Muscle of arm (tissue), 14 donors: ENCODE measurements at places on chromosomes 7 and 10.

GRCh38 chr10:98572594-98572993 is 125.9 kb upstream of the HPS1 start:
- DNase-seq, result no peak

DNA sequence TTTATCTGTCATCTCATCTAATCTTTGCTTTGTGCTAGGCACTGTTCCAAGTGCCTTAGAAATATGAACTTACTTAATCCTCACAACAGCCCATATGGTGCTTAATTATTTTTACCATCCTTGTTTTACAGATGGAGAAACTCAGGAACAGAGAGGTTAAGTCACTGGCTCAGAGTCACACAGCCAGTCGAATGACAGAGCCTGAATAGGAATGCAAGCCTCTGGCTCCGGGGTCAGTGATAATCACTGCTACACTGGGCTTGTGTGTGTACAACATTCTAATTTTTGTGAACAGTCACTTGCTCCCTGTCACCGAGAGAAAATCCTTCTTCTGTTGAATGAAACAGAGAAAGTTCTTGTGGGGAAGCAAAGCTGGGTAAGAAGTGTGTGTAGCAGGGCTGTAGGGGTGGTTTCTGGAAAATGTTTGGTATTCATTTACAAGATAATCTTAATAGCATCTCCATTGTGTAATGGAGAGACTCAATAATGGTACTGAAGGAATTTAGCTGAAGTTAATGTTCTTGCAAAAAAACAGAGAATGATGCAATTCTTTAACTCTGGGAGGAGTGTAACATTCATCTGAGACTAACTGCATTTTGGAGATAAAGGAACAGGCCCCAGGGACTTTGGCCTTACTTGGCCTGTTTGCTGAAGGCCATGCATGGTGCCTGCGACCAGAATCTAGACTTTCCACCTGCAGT is 290.6 kb downstream of the FRMD4A start:
- no peak for DNase-seq

- no peak for DNase-seq
Observed at GRCh38 chr10:94440096-94440495, 37.8 kb downstream of the TBC1D12 start.

- DNase-seq, result no peak
Observed at GRCh38 chr10:5575482-5576153, 50.9 kb downstream of the CALML3 start.

DNA sequence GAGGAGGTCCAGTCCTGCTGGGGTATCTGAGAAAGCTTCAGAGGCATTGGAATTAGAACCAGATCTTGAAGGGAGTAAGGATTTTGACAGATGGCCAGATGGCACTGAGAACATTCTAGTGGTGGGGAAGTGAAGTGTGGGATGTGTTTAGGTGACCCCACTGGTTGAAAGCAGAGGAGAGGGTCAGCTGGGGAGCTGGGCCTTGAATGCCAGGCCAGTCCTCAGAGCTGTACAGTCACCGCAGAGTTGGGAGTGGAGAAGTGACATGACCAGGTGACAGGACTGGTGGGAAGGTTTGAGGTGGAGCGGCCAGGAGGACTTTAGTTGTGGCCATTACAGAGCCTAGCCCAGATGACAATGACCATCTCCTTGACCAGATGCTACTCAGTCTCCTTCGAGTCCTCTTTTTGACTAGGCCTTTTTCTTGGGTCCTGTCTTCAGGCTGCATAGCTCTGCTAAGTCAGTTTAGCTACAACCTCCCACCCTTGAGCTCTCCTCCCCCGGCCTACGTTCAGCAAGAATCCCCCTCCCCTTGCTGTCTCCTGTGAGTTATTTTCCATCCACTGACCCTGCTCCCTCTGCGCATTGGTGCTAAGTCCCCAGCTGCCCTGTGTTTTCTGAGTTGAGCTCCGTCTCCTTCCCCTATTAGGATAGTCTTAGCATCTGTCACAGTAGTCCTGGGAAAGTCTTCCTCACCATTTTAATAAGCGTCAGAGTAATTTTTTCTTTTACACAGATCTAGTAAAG is 56.3 kb downstream of the CCNY start:
- no peak for DNase-seq

GRCh38 chr7:30027065-30027456 is 559 bp upstream of the FKBP14 start:
- DNase-seq, result no peak

- no peak for DNase-seq
Observed at GRCh38 chr7:146864644-146865043, 748.0 kb downstream of the CNTNAP2 start.

- DNase-seq, result no peak
Observed at GRCh38 chr7:117015258-117016184, 62.2 kb downstream of the ST7 start.

GRCh38 chr7:46192271-46192670 is 271.2 kb upstream of the IGFBP3 start:
- DNase-seq, result no peak

GRCh38 chr10:77068969-77069368 is 568.6 kb downstream of the KCNMA1 start:
- DNase-seq, result no peak

DNA sequence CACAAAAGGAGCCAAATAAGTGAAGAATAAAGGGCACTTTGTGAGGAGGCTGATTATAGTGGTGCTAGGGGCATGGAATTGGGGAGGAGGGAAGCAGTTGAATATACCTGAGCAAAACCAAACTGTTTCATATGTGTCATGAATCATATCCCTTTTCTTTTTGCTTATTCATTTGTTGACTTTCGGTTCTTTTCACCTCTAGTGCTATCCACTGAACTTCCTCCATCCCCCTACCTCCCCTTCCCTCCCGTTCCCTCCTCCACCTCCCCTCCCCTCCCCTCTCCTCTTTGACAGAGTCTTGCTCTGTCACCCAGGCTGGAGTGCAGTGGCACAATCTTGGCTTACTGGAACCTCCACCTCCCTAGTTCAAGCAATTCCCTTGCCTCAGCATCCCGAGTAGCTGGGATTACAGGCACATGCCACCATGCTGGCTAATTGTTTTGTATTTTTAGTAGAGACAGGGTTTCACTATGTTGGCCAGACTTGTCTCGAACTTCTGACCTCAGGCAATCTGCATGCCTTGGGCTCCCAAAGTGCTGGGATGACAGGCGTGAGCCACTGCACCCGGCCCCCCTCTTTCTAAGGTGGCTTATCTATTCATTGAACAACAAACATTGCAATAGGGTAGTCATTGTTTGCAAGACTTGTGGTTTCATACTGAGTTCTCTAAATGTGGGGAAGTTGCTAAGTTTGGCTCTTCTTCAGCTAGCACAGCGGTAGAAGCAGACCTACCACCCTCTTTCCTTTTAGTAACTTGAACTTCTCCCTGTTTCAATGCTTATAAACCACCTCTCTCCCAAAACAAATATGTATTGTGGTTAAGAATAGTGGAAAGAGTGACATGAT is 150.4 kb upstream of the PRPS1L1 start:
- DNase-seq, result no peak

DNA sequence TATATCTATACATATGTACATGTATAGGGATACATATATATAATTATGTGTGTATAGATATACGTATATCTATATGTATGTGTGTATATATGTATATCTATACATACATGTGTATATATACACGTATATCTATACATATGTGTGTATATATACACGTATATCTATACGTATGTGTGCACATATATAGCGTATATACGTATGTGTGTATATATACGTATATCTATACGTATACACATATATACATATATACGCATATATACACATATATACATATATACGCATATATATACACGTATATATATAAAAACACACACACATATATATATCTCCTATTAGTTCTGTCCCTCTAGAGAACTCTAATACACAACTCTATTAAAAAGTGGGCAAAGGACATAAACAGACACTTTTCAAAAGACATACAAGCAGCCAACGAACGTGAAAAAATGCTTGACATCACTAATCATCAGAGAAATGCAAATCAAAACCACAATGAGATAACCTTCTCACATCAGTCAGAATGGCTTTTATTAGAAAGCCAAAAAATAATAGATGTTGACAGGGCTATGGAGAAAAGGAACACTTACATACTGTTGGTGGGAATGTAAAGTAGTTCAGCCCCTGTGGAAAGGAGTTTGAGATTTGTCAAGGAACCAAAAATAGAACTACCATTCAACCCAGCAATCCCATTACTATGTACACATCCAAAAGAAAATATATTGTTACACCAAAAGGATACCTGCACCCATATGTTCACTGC is 22.0 kb upstream of the TMEM120A start:
- no peak for DNase-seq

DNA sequence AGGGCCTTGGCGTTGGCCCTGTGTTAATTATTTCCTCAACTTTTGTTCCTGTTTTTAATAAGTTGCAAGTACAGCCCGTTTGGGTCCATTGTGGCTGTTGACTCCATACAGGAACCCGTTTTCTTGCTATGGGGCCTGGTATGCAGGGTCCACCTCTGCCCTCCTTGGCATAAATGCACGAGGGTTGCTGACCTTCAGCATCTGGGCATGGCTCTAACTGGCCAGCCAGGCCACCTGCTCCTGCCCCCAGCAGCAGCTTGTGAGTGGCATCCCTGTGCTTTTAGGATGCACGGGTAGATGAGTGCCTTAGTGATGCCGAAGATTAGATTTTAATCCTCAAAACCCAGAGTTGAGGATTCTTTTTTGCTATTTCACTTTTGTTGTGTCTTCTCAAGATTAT is 123.2 kb downstream of the GLRX3 start:
- no peak for DNase-seq

DNA sequence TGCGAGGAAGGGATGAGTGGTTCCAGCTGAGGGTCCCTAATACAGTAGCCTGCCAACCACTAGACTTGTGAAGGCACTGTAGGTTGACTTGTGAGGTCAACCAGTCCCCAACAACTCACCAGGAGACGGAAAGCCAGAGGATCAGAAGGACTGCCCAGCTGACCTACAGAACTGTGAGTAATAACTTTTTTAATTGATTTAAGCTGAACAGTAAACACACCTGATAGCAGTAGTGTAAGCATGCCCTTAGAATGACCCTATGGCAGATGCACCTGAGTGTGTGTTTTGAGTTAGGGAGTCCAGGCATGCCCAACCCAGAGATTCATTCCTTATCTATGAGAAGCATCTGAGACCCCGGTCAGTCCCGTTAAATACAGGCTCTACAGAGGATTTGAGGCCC is 14.1 kb downstream of the PRLHR start:
- DNase-seq, result no peak

- no peak for DNase-seq
Observed at GRCh38 chr7:129779602-129780256, 168.2 kb downstream of the NRF1 start.
